ENCODE measurements at places on chromosomes 7 and 10. TPM values are rescaled to one million over a fixed set of nuclear protein-coding genes. Genes with fewer than 3 reads are reported as not detected.
A peak's percentile ranks its signal among the peaks of the same experiment; 100 is the strongest.

- DNase-seq = peak; percentile 50
These were observed 29.2 kb upstream of the AP5Z1 start for GRCh38 chr7:4745971-4746919.

GRCh38 chr7:110308791-110309190 lies 782.1 kb upstream of the LRRN3 start:
- no peak for DNase-seq

GRCh38 chr7:112889268-112889667 lies 99.1 kb upstream of the TMEM168 start:
- no peak for DNase-seq

- DNase-seq = no peak
These were observed 17.5 kb downstream of the LAMB4 start for GRCh38 chr7:108112683-108113082.

DNA sequence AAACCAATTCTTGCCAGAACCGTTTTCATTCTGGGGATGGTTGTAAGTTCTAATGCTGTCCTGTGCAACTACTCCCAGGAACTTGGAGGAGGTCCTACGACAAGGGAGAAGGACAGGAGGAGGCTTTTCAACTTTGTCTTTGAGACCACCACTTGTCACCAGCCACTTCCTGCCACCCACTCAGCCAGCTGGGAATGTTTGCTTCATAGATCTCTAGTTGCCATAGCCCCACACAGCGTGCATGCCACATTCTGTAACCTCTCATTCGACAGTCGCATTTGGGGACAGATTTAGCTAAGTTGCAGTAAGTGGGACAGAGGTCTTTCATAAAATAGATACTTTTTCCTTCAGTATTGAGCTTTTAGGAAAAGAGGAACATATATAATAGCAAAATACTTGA lies 78.0 kb downstream of the TAF3 start:
- DNase-seq = no peak

GRCh38 chr10:105993609-105994008 lies 1170.9 kb downstream of the SORCS1 start:
- DNase-seq = no peak

UTF1 gene
- not detected for polyA plus RNA-seq

- DNase-seq = no peak
These were observed 8.3 kb upstream of the TMEM168 start for GRCh38 chr7:112798274-112799159.

GRCh38 chr10:104434601-104435000 lies 81.0 kb downstream of the CFAP58 start:
- DNase-seq = no peak

DNA sequence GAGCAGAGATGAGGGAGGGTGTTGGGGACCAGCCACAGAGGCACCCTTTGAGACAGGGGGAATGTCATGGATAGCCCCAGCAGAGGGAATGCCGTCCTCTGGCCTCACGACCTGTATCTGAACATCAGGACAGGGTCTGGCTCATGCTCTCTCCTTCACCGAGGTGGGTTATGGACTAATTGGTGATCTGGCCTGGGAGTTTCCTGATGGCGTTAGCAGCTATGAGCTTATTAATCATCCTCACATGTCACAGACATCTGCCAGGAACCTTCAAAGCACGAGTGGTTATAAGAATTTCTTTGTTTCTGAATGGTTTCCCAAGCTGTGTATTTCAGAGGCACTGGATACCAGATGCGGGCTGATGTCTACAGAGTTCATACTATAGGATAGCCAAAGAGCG lies 6.9 kb downstream of the CPA4 start:
- DNase-seq = no peak

- no peak for DNase-seq
These were observed 22.5 kb downstream of the CAV1 start for GRCh38 chr7:116547347-116547746.

SFXN2 gene
- polyA plus RNA-seq = 1.8 TPM

GRCh38 chr10:61904733-61905725 lies 3.5 kb downstream of the ARID5B start:
- no peak for DNase-seq

DNA sequence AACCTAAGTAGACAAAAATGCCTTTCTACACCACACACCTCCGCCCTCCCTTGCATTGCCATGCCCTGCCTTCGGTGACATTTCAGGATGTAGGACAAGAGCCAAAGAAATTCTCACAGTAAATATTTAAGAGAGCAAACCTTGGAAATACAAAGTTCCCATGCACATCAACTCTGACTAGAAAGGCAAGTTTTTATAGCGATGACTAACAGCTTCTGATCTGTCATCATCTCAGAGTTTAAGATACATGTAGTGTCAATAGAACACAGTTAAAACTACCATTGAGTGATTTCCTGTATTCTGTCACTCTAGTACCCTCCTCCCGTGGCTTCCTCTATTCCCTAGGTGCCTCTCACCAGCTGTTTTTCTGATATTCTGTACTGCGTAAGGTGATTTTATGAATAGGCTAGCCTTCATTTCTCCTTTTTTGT lies 20.7 kb downstream of the SLC16A9 start:
- DNase-seq = no peak

DNA sequence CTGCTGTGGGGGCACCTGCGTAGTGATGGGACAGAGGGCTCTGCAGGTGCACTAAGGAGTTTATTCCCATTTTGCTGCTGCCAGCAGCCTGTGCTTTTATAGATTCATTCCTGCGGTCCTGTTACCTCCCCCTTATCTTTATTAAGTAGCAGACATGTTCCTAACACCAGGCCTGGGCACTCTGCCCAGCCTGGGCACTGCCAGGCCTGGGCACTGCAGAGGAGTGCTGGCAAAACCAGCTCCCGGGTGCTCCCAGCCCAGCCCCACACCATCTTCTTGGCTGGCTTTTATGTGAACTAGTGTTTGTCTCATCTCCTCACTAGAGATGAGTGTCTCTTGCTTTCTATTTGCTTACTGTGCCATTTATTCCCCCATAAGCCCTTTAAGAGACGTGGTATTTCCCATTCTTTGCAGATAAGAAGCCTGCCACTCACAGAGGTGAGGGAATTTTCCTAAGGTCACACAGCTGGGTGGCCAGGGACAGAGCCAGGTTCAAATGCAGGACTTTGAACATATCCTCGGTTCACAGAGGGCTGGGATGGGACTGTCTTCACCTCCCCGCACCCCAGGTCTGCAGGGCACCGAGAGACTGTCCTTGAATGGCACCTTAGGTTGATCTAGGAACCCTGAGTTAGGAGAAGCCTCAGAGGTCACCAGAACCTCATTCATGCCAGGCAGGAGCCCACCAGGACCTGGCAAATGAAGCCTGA lies 14.6 kb upstream of the DRGX start:
- DNase-seq = peak; percentile 79

DNA sequence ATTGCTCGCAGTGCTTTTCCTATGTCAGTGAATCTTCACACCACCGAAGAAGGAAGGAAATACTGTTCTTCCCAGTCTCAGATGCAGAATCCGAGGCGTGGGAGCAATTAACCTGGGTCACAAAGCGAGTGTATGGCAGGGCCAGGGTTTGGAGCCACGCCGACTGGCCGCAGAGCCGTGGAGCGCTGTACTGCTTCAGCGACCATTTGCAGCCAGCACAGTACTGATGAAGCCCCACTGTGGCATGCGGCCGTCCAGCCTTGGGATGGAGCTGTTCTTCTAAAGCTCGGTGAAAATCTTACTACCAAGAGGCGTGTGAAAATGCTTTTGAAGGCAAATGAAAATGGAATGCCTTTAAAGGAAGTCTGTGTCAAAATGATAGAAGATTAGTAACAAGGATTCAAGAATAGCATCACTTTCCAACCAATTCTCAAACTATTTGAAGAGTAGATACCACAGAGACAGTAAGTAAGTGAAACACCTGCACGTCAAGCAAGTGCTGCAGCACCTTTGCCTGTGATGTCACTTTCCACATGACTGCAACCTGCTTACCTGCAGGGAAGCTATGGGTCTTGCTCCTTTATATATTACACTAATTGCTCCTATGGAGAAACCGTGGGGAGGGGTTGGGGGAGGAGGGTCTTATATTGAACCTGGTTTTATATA lies 4.9 kb downstream of the PPP2R2D start:
- no peak for DNase-seq

GRCh38 chr7:94286111-94286510 lies 108.6 kb upstream of the COL1A2 start:
- DNase-seq = no peak

DNA sequence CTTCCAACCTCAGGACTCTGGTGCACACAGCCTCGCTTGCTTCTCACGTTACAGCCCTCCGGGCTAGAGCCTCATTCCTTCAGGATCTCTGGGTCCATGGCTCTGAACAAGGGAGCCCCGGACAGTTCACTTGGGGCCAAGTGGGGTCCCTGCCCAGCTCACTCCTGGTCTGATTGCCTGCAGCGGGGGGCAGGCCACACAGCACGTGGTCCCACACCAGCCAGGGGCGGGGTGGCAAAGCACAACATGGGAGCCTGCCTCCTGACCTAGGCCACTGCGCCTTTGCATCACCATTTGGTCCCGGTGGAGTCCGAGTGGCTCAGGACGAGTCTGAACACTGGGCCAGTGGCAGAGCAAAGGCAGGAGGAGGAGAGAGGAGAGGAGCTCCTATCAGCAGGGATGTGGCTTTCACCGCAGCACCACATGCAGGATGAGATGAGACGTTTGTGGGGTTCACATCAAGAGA lies 13.4 kb upstream of the CRYGN start:
- no peak for DNase-seq

- no peak for DNase-seq
These were observed 158.8 kb upstream of the SEMA3E start for GRCh38 chr7:83807774-83808173.

GRCh38 chr10:132788180-132788830 lies 2.4 kb upstream of the NKX6-2 start:
- no peak for DNase-seq

GRCh38 chr10:97873569-97873968 lies 23.9 kb downstream of the GOLGA7B start:
- DNase-seq = no peak

GRCh38 chr7:127413962-127414361 lies 21.5 kb upstream of the ZNF800 start:
- DNase-seq = no peak

DNA sequence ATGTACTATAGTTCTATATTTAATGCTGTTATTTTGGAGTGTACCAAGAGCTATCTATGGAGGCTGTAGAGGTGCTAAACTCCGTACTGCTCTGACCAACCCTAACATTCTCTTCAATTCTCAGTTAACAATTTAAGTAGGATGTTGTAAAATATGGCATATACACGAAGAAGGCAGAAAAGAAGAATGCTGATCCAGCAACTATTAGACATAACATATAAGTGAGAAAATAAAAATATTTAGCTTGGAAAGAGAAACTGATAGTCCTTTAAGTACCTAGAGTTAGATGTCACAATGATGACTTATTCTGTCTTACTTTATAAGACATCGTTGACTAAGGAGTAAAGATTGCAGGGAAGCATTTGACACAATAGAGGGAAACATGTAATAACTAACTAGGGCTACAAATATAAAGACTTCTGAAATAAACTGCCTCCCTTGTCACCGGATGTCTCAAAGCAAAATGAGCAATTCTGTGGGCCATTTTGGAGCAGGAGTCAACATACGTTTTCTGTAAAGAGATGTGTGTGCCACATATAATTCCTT lies 159.5 kb downstream of the CPEB3 start:
- DNase-seq = no peak

- DNase-seq = no peak
These were observed 7.5 kb downstream of the EMX2 start for GRCh38 chr10:117550076-117550475.

GRCh38 chr10:100631192-100631591 lies 95.4 kb downstream of the HIF1AN start:
- DNase-seq = no peak

- no peak for DNase-seq
These were observed 42.8 kb downstream of the HSPA12A start for GRCh38 chr10:116699471-116700150.

PRXL2A gene
- polyA plus RNA-seq = 105 TPM

SPDYE18 gene
- 0.52 TPM for polyA plus RNA-seq

GRCh38 chr7:139828446-139828845 lies 618 bp upstream of the TBXAS1 start:
- no peak for DNase-seq

DNA sequence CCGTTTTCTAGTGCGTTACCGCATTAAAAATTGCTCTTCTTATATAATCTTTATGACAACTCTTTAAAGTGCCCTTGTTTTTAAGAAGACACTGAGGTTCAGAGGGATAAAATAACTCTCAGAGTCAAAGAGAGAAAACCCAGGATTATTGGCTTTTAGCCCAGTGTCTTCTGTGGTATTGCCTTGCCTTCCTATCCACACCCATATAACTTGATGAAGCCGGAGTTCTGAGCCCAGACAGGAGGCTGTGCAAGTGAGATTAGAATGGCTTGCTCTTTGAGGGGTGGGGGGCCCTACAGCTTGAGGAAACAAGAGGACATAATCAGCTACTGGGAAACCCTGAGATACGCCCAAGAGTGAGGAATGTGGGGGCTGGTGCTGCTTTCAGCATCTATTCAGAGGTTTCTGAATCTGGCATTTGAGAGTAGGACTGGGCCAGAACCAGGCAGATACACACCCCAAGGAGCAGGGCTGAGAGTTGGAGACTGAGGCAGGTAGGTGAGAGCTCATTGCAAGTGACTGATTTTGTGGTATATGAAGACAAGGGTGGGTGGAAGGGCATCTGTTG lies 2.3 kb downstream of the PRXL2A start:
- DNase-seq = no peak

DNA sequence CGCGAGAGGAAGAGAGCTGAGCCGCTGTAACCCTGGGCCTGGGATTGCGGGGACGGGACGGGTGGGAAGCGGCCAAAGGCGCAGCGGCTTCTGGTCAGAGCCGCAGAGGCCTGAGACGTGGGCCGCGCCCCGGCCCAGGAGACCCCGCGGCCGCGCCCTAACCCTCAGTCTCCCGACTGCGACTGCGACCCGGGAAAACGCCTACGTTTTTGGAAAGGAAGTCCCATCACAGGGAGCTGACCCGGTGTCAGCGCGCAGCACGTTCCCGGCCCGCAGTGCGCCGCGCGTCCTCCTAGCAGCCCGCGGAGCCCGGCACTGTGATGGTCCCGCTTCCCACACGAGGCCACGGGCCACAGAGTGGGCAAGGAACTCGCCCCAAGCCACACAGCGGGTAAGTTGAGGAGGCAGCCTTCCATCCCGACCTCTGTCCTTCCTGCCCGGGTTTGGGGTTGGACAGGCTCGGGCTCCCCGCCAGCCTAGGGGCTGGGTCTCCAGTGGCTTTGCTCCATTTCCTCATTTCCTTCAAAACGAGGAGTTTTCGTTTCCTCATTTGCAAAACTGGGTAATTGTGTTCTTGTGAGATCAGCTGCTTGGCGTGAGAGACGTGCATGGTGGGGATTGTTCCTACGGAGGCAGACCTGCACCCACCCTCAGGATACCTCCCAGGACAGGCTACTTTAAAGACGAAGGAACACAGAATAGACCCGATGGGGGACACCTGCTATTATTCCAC lies 1.2 kb downstream of the GPNMB start:
- DNase-seq = peak; percentile 56

MOGAT3 gene
- not detected for polyA plus RNA-seq

GRCh38 chr10:44279426-44280126 lies 105.3 kb downstream of the CXCL12 start:
- no peak for DNase-seq

GRCh38 chr7:131795400-131795799 lies 239.0 kb upstream of the PODXL start:
- DNase-seq = no peak

Data from right cardiac atrium (tissue), 5 donors.